Psoas muscle (tissue), 8 donors: ENCODE measurements at places on chromosomes 2 and 18. TPM values are rescaled to one million over a fixed set of nuclear protein-coding genes. Genes with fewer than 3 reads are reported as not detected.

- no peak for DNase-seq
Measured at GRCh38 chr18:51659781-51660180, 462.3 kb upstream of the MEX3C start.

- no peak for DNase-seq
Measured at GRCh38 chr18:44117821-44118220, 562.9 kb upstream of the SETBP1 start.

- peak; percentile 95 for DNase-seq
Measured at GRCh38 chr2:177264693-177265587, at the start of gene NFE2L2. Gene NFE2L2 (minus strand): TSS chr2:177264727. CDS start chr2:177264576, 151 bp downstream.

The TEX44 gene
- not detected for polyA plus RNA-seq

DNA sequence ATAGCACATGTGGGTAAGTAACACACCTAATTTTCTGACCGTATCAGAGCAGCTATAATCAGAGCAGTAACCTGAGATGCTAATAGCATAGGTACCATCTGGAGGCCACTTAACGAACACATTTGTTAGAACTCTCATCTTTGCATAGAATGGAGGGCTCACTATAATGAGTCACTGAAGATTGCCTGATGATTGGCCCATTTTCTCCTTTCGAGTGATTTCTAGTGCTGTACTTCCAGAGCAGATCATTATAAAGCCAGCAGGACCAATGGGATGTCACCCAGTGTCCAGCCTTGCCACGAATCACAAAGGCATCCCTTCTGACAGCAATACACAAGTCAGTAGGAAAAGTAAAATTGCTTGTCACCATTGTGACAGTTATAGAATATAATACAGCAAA is 81.7 kb upstream of the REV1 start:
- DNase-seq = no peak

The TMEM163 gene
- 0.52 TPM for polyA plus RNA-seq

DNA sequence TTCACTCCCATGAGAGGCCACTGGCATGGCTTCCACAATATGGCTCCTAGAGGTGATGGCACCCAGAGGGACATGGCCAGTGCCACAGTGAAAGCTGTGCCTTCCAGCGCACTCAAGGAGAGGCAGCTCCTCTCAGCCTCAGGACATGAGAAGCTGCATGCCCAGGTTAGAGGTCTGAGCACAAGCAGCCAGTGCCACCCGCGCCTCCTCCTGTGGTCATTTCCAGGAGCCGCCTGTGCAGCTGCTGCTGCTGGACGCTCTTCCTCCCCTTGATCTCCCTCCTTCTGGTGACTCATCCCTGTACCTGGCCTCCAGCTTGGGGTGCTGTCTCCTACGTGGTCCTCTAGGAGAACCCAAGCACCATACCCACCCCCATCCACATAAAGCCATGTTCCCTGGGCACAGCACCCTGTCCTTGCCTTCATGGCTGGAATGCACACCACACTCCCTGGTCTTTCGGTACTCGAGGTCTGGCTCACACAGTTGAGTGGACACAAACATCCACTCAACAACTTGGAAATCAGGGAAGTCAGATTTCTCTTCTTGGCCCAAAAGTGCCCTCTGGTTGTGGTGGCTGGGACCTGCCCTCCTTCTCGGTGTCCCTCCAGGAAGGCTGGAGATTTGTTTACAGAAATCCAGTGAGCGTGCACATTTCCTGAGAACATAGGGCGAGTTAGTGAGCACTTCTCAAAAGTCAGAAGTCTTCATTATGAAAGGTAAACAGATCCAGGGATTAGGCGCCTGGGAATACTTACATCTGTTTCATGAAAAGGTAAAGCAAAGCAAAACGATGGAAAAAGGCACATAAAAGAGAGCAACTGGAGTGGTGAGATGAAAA is 96.7 kb downstream of the EIPR1 start:
- DNase-seq = no peak

GRCh38 chr2:75340560-75340959 is 141.2 kb upstream of the TACR1 start:
- DNase-seq = no peak

DNA sequence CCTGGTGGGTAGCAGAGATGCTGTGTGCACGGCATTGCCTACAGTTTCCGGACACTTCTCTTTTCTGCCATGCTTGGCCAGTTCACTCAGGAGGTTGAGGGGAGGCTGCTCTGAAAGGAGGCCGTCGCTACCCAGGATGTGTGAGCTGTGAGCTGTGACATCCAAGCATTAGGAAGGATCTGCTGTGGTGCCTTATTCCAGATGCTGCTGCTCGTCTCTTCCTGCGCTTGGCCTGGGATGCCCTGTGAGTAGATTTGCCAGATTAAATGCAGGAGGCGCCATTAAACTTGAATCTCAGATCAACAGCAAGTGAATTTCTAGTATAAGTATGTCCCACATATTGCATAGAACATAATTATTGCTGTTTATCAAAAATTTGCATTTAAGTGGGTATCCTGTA is 124.2 kb upstream of the SIX3 start:
- DNase-seq = no peak

The UGT1A3 gene
- polyA plus RNA-seq = not detected

DNA sequence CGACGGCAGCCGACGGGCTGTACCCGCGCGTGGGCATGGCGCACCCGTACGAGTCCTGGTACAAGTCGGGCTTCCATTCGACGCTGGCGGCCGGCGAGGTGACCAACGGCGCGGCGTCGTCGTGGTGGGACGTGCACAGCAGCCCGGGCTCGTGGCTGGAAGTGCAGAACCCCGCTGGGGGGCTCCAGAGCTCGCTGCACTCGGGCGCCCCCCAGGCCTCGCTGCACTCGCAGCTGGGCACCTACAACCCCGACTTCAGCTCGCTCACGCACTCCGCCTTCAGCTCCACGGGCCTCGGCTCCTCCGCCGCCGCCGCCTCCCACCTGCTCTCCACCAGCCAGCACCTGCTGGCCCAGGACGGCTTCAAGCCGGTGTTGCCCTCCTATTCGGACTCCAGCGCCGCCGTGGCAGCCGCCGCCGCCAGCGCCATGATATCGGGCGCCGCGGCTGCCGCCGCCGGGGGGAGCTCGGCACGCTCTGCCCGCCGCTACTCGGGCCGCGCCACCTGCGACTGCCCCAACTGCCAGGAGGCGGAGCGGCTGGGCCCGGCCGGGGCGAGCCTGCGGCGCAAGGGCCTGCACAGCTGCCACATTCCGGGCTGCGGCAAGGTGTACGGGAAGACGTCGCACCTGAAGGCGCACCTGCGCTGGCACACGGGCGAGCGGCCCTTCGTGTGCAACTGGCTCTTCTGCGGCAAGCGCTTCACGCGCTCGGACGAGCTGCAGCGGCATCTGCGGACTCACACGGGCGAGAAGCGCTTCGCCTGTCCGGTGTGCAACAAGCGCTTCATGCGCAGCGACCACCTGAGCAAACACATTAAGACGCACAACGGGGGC is 2.0 kb downstream of the SP9 start:
- peak; percentile 36 for DNase-seq

DNA sequence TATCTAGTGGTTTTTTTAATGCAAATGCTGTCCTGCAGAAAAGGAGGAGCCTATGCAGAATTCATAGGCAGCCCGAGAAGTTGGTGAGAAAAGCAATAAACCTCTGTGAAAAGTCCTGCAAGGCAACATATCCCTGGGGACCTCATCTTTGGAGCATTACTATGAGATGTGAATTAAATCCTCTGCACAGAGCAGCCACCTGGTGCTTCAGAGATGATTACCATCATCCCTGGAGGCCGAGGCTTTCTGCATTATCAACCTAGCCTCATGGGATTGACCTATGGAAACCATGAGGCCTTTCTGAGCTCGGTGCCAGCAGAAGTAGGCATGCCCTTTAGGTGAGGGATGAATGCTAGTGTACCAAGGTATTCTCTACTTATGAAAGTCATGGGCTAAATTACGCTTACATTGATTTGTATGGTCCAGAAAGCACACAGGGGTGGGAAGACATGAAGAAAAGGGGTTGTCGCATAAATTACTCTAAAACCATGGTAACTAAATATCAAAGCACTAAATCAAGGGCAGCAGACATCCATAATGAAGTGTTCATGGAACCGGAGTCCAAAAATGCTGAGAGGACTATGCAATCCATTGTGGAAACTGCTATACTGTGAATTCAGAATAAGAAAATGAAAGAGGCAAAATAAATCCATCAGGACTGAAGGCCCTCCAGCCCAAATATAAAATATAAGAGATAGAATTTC is 623.5 kb upstream of the DDX18 start:
- DNase-seq = no peak

The KCNG2 gene
- 0.04 TPM for polyA plus RNA-seq

DNA sequence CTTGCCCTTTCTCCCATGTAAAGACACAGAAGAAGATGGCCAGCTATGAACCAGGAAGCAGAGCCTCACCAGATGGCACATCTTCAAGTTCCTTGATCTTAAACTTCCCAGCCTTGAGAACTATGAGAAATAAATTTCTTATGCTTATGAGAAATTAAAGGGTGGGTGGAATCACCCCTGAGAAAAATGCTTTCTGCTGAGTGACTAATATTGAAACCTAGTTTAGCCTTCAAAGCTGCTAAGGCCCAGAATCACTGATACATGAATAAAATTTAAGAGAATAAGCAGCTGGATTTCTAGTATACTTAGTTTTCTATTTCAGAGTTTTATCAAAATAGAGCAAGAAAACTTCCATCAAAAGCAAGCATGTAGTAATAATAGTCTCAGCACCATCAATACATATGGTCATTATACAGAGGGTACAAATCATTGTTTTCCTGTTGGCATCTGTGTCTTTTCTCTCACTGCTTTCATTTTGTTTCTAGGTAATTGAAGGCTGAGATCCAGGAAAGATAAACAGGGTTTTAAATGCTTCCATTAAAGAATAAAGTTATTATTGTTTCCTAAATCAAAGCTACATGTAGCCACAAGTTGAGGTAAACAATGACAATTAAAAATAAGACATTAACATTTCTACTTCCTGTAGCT is 53.3 kb upstream of the COL5A2 start:
- DNase-seq = no peak

The TOGARAM2 gene
- 54.2 TPM for polyA plus RNA-seq

The SH2D6 gene
- 0.77 TPM for polyA plus RNA-seq

DNA sequence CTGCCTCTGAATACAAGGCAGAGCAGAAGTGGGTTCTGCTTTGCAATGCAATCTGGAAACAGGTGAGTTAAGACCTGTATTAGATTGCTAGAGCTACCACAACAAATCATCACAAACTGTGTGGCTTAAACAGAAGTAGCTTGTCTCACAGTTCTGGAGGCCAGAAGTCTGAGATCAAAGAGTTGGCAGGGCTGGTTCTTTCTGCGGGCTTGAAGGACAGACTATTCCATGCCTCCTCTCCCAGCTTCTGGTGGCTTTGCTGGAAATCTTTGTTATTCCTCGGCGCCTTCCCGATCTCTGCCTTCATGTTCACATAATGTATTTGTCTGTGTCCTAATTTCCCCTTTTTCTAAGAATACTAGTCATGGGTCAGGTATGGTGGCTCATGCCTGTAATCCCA is 58.4 kb downstream of the SAP130 start:
- DNase-seq = no peak

DNA sequence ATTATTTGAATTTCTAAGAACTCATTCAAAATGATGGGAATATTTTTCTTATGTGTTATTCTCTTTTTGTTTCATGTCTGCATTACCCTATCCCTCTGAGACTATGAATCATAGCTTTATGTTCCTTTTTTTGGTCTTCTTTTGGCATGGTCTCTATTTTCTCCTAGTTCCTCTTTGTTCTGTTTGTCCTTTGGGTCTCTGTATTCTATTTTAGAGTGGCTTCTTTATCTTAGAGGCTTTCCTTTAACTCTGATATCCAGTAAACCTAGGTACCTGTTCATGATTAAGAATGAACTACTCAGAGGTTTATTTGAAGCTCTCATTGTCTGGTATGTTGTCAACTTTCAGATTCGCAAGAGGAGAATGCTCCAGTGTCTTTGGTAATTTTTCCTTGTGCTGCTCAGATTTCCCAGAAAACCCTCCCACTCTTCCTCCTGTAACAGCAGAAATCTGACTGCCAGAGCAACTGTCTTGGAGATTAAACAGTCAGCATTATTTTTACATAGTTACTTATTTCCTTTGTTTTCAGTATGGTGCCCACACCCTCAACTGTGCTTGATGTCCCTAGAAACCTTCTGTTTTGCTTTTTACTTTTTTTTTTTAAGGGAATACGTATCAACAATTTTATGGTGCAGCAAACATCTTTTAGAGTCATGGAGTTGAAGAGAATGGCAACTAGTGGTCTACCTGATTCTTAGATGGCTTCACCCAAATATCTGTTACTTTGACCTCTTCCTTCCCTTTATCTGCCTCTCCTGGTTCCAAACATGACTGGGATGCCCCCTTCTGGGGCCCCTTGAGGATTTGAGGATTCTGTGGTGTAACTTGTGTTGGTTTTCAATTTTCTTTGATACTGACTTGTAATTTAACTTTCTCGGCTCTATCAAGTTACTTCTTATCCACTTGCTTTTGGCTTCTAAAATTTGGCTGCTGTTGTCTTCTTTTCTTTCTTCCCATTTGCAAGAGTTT is 92.0 kb downstream of the DPP10 start:
- DNase-seq = no peak

The DAPL1 gene
- not detected for polyA plus RNA-seq
